ENCODE measurements at places on chromosomes 1 and 21.

DNA sequence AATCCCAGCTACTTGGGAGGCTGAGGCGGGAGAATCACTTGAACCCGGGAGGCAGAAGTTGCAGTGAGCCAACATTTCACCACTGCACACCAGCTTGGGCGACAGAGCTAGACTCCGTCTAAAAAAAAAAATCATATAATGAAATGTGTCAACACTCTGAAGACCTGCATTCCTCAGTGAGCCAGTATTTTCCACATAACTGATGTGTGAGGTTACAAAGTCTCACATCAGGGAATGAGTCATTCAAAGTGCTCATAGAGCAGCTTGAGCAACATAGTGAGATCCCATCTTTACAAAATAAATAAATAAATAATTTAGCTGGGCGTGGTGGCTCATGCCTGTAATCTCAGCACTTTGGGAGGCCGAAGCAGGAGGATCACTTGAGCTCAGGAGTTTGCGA lies 65.5 kb downstream of the CASZ1 start:
- DNase-seq, result no peak

GRCh38 chr21:15065392-15066122 lies 757 bp upstream of the NRIP1 start:
- DNase-seq, result peak; percentile 80

DNA sequence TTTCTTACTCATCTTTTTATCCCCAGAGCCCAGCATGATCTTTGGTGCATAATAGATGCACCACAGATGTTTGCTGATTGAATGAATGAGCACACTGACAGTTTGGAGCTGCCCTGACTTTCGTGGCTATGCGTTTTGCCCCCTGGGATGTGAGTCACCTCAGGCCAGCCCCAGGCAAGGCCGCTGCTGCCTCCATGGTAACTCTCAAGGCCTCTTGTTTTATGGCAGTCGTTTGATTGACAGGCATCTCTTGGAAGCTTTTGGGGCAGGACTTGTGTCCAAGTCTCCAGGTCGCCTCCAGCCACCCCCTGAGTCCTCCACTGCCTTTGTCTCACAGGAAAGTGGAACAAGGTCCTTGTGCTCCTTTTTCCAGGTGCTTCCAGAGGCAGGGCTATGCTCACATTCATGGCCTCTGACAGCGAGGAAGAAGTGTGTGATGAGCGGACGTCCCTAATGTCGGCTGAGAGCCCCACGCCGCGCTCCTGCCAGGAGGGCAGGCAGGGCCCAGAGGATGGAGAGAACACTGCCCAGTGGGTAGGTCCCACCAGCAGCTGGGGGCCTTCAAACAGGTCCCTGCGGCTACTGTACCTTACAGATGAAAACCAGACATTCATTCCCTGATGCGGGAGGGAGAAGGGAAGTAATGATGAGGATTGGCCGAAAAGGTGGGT lies 11.2 kb downstream of the PSEN2 start:
- DNase-seq, result no peak

DNA sequence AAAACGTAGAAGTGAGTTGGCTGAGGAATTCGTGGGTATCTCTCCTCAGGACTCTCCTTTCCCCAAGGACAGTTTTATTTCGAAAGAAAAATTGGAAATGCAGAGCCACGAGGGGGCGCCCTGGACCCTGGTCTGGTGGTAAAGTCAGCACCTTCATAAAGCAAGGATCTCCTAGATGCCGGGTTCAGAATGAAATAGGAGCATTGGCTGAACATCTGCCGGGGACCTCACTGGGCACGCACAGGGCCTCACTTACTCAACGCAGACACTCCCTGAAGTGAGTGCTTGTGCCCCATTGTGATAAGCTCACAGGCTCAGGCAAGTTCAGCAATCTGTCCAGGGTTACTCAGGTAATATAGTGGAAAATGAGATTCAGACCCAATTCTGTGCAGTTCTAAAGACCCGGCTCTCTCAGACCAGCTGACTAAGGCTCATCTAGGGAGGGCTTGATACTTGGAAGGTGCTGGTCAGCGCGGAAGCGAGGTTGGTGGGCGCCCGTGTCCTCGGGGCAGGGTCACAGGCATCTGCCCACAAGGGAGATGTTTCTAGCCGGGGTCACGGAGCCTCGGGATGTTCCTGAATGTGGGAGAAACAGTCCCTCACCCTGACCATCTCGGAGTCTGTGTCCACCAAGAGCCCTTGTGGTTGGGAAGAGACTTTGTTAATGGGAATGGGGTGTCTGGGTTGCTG lies 55.7 kb upstream of the ETV3 start:
- DNase-seq, result peak; percentile 51

DNA sequence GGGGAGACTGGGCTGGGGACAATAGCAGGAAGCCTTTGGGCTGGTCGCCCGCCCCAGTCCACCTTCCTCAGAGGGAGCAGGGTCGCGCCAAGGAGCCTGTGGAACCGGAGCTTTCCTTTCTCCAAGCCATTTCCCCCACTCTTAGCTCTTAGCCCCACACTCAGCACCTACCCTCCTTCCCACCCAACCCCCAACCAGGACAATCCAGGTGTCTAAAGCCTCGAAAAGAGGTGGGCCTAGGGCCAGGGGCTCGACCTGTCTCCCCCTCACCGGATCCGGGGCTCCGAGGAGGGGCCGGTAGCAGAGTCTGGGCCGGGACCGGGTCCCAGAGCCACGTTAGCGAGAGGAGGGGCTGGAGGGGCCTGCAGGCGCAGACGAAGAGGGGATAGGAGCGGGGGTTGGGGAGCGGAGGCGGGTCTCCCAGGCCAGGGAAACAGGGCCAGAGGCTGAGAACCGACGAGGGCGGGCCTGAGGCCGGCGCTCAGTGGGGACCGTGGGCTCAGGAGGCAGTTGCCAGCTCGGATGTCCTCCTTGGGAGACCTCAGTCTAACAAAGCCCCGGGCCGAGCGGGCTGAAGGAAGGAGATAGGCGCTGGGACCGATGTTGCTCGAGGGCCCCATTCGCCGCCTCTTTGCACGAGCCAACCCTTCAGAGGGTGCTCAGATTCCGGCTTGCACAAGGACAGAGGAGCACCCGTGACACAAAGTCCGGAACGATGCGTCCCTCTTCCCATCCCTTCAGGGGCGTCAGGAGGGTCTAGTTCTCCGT lies 943 bp downstream of the SEMA6C start:
- no peak for DNase-seq

Measured in anterior cingulate cortex (tissue), 58 donors.